ENCODE measurements at places on chromosomes 4 and X.

- DNase-seq: peak; percentile 40
Measured at GRCh38 chr4:152104901-152105357, 344.1 kb upstream of the GATB start.

GRCh38 chr4:40255393-40256281 lies 58.8 kb downstream of the RHOH start:
- peak; percentile 96 for DNase-seq

- DNase-seq: no peak
Measured at GRCh38 chrX:136191171-136191570, 43.8 kb downstream of the FHL1 start.

DNA sequence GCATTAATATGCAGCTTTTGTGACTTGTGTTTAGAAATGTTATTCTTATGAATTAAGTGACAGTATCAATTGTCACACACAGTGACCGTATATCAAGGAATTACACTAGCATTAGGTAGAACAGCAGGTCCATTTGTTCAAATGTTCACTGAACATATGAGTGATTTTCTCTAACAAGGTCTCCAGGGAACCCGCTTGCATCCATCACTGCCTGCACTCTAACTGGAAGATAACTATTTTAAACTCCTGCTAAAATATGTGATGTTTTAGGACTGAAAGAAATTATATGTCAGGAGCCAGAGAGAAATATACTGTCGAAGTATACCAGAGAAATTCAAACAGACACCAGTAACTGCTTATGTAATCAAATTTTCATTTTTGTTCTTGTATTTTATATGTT lies 1395.7 kb downstream of the PCDH18 start:
- DNase-seq: no peak

- DNase-seq: no peak
Measured at GRCh38 chr4:29805245-29805644, 914.9 kb upstream of the PCDH7 start.

DNA sequence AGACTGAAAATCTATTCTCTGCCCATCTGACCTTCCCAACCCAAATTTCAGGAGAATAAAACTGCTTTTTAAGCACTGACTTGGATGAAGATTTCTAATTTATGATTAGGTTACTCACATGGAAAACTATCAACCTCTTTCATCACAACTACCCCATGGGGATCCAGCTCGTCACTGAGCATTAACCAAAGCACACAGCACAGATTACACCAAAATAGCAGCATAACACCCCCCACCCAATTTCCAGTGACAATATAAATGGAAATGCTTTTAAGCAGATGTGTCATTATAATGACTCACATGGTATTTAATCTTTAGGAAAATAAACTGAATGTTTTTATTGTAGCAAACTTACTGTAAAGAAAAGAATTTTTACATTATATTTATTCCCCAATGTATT lies 9.7 kb downstream of the SERTM2 start:
- peak; percentile 18 for DNase-seq

- DNase-seq: no peak
Measured at GRCh38 chr4:13670456-13671160, 43.1 kb upstream of the BOD1L1 start.

DNA sequence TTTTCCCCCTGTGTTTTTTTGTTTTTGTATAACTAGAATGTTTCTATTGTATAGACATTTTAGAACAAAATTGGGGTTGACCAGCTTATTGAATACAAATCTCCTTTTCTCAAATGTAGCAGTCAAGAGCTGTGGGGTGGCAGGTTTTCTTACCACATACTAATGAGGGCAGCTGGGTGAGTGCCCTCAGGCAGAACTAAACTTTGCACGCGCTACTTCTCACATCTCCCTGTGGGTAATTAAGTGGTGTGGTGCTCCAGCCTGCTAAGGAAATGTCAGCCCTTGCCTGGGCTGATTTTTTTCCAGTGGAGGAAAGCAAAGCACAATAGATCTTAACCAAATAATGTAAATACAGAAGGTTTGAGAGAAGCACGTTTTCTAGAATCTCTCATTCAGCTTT lies 717.6 kb upstream of the TENM3 start:
- DNase-seq: no peak

Measured in fibroblast of upper back skin (primary cell).